ENCODE measurements at places on chromosomes 7 and 10. TPM values are rescaled to one million over a fixed set of nuclear protein-coding genes. Genes with fewer than 3 reads are reported as not detected.
A peak's percentile ranks its signal among the peaks of the same experiment; 100 is the strongest.

DNA sequence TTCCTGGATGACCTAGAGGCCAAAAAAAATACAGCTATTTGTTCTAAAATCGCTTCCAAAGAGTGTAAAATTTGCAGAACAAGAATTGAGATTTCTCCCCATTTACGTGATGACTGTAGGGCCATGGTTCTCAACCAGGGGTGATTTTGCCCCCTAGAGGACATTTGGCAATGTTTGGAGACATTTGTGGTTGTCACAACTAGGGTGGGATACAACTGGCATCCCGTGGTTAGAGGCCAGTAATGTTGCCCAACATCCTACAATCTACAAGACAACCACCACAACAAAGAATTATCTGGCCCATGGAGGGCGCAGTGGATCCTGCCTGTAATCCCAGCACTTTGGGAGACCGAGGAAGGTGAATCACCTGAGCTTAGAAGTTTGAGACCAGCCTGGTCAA is 22.8 kb upstream of the MALSU1 start:
- no peak for DNase-seq

GRCh38 chr10:74529205-74529604 is 297.2 kb upstream of the KAT6B start:
- DNase-seq: no peak

DNA sequence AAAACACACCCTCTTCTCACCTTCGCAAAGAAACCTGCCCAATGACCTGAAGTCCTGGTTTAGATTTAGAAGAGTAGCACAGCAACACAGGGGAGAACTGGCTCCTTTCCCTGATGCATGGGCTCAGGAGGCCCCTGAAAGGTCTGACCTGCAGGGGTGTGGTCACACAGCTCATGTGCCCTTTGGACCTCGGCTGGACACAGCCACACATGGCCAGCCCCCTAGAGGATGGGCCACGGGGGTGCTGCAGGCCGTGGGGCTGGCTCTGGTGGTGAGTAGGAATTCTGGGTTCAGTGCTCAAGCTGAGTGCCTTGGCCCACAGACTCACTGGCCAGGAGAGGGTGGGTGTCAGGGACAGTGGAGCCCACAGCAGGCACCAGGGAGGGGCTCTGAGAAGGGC is 118.5 kb upstream of the ADCY1 start:
- DNase-seq: no peak

DNA sequence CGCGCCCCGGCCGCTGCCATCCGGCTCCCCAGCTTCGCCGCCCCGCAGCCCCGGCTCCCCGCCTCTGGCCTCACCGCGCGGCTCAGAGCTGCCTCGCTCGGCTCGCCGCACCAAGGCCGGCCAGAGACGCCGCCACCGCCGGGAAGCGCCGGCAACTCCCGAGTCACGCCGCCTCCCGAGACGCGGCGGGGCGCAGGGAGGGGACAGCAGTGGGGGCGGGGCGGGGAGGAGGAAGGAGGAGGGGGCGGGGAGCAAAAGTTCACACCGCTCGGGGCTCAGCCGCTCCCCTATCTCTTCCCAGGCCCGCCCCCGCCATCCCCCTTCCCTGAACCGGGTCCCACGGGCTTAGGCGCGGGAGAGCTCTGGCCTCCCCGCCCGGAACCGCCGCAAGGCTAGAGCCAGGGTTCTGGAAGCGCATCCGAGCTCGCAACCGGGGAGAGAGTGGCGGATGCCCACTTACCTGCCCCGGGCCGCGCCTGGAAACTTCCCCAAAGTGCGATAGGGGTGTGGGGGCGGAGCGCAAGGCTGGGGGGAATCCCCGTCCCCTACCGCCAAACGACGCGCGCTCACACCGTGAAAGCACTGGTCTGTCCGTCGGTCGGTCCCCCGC is 1.0 kb downstream of the CHST15 start:
- peak; percentile 68 for DNase-seq

DNA sequence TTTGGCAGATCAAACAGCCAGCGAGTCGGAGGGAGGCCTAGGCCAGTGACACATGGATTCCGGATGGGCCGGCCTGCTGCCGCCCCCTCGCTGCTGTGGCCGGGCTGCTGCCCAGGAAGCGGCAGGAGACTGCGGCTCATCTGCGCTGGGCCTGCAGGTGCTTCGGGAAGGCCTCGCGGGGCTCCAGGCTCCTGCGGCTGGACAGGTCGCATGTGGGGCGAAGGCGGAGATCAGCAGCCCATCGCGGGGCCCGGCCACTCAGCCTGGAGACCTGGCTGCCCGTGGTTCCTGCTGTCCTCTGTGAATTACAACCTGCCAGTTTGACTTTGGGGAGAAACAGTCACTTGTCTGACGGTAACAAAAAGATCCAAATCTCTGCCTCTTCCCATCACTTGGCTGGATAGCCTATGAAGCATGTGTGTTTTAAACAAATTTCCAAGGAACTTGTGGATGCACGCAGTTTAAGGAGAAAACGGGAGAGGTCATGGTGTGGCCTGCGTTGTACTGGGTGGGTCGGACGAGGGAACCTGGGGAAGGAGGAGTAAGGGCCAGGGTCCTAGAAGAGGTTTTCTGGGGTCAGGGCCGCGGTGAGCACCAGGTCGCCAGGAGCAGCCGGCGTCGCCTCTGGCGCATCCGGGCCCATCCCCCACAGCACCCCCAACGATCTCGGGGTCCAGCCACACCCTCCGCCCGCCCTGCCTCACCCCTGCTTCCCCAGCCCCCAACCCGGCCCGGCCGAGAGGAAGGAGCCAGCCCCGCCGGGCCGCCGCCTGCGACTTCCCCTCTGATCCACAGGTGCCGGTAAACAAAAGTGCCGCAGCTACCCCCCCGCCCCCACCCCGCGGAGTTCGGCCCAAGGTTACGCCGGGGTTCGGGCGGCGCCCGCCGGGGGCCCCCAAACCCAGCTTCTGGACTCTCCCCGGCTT is 1.6 kb downstream of the SPOCK2 start:
- peak; percentile 39 for DNase-seq

DNA sequence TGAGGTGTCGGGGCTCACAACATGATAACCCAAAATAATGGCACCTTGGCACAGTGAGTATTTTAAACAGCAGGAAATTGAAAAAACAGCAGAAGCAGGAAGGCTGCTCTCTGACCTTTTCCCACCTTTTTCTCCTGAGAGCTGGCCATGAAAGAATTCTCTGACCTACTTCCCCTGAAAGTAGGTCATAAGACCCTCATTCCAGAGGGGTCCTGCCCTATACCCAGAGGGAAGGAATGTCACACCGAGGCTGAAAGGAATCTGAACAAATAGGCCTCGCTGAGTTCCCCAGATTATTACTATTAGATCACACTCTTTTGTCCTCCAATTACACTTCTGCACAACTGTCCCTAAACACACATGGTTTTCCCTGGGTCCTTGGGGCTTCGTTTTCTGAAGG is 18.8 kb downstream of the CPVL start:
- DNase-seq: no peak

GRCh38 chr10:26621243-26621888 is 76.1 kb upstream of the PDSS1 start:
- DNase-seq: no peak

GRCh38 chr10:17425584-17426262 is 28.7 kb downstream of the ST8SIA6 start:
- DNase-seq: no peak

DNA sequence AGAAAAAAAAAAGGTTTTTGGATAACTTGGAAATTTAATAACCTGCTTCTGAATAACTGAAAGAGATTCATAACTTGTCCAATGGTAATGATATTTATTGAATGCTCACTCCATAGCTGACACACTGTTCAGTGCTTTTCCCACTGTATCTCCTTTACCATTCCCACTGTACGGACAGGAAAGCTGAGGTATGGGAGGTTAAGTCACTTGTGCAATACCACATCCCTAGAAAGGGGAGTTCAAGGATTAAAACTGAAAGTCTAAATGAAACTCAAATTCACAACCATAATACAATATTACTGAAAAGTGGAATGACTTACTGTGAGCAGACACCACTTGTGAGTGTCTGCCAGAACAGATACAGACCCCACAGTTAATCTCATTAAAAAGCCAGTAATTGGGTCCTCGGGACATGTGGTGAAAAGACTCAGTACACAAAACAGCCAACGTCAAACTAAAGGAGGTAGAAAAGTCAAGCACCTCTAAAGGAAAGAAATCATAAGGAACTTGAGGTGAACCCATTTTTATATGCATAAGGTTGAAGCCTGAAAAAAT is 13.8 kb upstream of the RHOBTB1 start:
- no peak for DNase-seq

The IDI2 gene
- total RNA-seq: 133 TPM

The PKD1L1 gene
- total RNA-seq: 1.4 TPM

The SPDYE9 gene
- not detected for total RNA-seq

The FAM221A gene
- total RNA-seq: 1.9 TPM

The SNCG gene
- total RNA-seq: 5.8 TPM

The TSPAN14 gene
- total RNA-seq: 33.3 TPM
